ENCODE measurements at places on chromosomes 6 and 20. TPM values are rescaled to one million over a fixed set of nuclear protein-coding genes. Genes with fewer than 3 reads are reported as not detected.

Gene FAM110A
- polyA plus RNA-seq: 12.7 TPM

Gene HRH3
- polyA plus RNA-seq: not detected

Gene CDYL
- 30.3 TPM for polyA plus RNA-seq

Gene ARFGEF3
- polyA plus RNA-seq: 6.9 TPM

Gene ANKRD66
- polyA plus RNA-seq: 0.36 TPM

Gene COL9A3
- polyA plus RNA-seq: 52.5 TPM

Gene OARD1
- 56.4 TPM for polyA plus RNA-seq

Gene ECT2L
- 1.8 TPM for polyA plus RNA-seq

All from left lung (tissue), 14 donors.